ENCODE measurements at places on chromosomes 13 and 19.

- DNase-seq, result no peak
Measured at GRCh38 chr19:29326849-29327840, 114.2 kb upstream of the UQCRFS1 start.

DNA sequence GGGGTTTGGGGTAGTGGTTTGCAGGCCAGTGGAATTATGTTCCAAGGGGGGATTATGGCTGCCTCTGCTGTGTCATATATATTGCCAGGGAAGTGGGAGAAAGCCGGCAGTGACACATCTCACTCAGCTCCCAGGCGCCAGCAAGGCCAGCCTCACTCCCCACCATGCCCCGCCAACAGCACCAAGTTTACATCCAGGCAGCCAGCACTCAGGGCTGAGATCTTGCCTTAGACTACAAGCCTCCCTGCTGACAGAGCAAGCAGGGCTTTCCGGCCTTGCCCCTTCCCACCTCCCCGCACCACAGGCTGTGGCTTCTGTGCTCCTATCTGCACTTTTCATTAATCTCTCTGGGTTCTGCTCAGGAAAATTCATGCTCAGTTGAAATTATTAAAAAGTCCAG lies 385.1 kb downstream of the MZT1 start:
- no peak for DNase-seq

- no peak for DNase-seq
Measured at GRCh38 chr13:37753776-37754175, 115.8 kb downstream of the TRPC4 start.

- DNase-seq, result no peak
Measured at GRCh38 chr19:15251010-15251748, 18.9 kb upstream of the EPHX3 start.

DNA sequence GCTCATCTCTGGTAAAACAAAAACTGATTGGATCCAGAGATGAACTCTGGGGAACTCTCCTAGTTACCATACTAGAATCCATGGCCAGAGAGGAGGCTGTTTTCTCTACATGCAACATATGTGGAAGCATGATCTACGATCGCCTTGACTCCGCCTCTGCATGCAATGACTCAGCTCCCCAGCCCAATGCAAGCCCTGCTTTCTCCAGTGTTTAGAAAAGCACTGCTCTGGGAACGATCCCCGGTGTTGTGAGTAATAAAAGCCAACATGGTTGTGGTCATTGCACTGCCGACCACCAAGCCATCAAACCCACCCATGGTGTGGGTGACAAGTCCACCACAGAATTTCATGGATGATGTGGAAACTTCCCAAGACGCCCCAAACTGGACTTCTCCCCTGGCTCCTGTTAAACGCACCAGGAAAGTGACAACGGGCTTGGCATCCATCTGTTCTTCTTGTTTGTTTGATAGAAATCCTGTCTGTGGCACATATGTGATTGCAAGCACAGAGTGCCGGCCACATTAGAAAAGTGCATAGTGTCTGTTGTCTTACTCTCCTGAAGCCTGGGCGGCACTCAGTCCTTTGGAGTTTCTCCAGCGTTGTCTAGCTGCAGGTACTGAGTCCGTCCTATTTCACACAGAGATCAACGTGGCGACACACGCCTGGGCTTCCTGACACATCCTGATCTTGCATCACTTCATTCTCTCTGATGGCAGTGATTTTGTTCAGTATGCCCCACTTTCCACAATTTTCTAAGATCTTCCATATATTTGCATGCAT lies 36.4 kb upstream of the VSTM2B start:
- DNase-seq, result no peak

DNA sequence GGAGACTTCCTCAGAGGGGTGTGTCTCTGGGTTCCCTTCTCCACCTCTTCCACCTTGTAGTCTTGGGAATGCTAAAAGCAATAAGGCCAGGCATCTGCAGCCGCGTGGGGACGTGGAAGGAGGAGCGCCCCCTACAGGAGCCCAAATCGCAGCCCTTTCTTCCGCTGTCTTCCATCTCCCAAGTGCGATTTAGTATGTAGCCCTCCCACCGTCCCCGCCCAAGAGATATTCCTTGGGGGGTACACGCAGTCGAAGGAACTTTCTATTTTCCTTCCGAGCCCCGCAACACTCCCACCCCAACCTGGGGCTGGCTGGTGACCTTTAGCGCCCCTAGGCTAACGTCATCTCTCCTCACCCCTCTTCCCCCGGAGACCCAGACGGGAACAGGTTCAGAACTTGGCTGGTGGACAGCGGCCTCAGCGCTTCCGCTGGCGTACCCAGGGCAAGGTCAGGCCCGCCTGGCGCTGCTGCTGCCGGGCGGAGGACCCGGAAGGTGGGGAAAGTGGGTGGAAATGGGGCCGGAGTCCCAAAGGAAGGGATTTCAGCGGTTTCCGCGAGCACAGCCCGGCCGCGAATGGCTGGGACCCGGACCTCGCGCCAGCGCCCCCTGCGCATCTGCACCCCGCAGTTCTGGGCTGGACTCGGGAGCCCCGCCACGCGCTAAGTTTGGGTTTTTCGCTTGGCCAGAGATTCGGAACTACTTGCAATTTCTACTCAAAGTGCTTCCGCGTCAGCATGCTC lies 2.1 kb upstream of the PCDH8 start:
- DNase-seq, result no peak

- no peak for DNase-seq
Measured at GRCh38 chr19:47766670-47767069, 11.8 kb upstream of the SELENOW start.

DNA sequence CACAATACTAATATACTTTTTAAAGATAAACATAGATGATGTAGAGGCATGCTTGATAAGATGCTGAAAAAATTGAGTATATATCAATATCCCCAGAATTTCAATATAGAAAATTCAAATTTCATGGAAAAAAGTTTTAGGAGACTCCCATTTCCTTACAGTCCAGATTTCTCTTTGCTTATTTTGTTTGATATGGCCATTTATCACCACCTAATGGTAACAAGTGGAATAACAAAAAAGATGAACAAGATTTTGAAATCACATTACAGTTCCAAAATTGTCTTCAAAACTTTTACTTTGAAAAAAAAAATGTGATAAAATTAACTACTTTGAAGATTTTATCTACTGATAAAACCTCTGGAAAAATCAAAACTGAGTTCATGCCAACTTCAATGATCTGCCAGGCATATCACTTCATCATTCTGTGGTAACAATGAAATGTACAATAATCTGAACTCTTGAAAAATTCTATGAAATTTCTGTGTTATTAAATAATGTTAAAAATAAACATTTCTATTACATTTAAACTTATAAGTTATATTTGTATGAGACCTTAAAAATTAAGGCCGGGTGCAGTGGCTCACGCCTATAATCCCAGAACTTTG lies 17.5 kb downstream of the MIPEP start:
- no peak for DNase-seq

DNA sequence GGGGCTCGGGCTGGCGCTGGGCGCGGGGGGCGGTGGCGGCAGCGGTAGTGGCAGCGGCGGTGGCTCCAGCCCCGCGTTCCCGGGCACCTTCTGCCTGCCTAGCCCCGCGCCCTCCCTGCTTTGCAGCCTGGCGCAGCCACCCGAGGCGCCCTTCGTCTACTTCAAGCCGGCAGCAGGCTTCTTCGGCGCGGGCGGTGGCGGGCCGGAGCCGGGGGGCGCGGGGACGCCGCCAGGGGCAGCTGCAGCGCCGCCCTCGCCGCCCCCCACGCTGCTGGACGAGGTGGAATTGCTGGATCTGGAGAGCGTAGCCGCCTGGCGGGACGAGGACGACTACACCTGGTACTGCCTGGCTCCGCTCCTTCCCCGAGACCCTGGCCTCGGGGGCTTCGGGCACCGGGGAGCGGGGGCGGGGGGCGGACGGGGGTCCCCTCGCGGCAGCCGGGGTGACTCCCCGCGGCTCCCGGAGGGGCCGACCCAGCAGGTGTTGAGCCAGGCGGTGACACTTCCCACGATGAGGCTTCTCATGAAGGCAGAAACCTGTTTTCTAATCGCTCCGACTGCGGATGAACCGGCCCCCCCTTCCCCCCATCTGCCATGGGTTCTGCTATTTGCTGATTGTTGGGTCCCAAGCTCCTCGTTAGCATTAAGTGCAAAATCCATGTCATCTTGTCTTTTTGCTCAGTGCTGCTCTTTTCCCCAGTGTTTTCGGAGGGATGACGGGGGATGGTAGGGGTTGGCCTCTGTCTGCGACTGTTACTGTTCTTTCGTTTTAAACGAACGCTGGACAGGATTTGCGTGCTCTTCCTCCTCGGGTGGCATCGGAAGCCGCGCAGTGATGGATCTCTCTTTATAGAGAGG lies 943 bp downstream of the SLAIN1 start:
- DNase-seq, result no peak
